Activated CD4-positive, alpha-beta T cell treated with anti-CD3 and anti-CD28 coated beads, Interleukin-2, amount 10 ng/mL, durations not matched to agents 24 days and 14 days (primary cell): ENCODE measurements at places on chromosomes 1 and 21. TPM values are rescaled to one million over a fixed set of nuclear protein-coding genes. Genes with fewer than 3 reads are reported as not detected.
A peak's percentile ranks its signal among the peaks of the same experiment; 100 is the strongest.

DNA sequence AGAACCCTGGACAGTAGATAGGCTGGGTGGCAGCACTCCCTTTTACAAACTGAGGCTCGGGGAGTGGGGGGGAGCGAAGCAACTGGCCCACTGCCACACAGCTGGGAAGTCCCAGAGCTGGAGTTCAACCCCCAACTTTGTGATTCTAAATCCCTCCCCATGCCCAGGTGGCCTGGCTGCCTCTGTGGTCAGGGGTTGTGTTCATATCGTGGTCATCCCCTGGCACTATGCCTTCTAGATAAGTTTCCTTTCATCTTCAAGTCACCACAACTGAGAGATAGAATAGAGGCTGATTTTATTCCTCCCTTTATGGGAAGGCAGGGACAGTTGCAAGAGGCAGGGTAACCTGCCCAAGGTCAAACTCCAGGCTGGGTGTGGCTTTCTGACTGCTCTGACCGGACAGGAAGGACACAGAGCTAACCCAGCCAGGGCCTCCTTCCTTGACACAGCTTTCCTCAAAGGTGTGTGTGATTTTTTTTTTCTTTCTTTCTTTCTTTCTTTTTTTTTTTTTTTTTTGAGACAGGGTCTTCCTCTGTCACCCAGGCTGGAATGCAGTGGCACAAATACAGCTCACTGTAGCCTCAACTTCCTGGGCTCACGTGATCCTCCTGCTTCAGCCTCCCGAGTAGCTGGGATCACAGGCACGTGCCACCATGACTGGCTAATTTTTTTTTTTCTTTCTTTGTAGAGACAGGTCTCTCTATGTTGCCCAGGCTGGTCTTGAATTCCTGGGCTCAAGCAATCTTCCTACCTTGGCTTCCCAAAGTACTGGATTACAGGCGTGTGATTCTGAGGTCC is 18.4 kb upstream of the TNFRSF1B start:
- peak overlapping the region; percentile 91 for H3K27ac ChIP-seq
- no peaks in the 10 kb centered on the region for H3K27me3 ChIP-seq
- H3K4me1 ChIP-seq, result peaks cover 83% of the 10 kb centered on the region
- peak; percentile 75 for DNase-seq
- peak overlapping the region; percentile 47 for H3K4me3 ChIP-seq

- DNase-seq, result no peak
- no peak overlapping the region for H3K4me3 ChIP-seq
- H3K27ac ChIP-seq, result no peak overlapping the region
- H3K4me1 ChIP-seq, result peaks cover 79% of the 10 kb centered on the region
- H3K27me3 ChIP-seq, result no peaks in the 10 kb centered on the region
Measured at GRCh38 chr1:89550995-89551394, 26.4 kb downstream of the LRRC8B start.

XCL2 gene
- 44.9 and 46.4 TPM in 2 replicates for total RNA-seq

ABCA4 gene
- total RNA-seq, result 0.12 TPM in 1 of 2 replicates, not detected in the other

PLA2G2F gene
- not detected in 2 replicates for total RNA-seq
